NCI-H1105 treated with DMSO at 0.1 percent for 48 hours (cell line): ENCODE measurements at places on chromosomes 1 and 21.

DNA sequence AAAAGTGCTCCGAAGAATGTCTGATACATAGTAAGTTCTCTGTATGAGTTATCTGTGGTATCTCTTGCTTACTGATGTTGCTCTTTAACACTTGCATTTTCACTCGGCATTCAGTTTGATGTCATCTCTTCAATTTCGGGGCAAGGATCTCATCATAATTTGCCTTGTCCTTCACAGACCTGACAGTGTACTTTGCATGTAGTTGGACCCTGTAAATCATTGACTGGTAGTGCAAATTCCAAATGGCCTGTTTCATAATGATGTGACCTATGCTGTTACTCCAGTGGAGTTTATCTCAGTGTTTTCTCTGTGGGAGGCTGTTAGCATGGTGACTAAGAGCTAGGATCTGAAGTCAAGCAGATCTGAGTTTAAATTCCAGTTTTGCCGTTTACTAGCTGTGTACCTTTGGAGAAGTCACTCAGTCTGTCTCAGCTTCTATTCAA is 34.2 kb upstream of the ABCD3 start:
- DNase-seq: no peak

- no peak for DNase-seq
Measured at GRCh38 chr1:79955966-79956365, 949.4 kb upstream of the ADGRL4 start.

DNA sequence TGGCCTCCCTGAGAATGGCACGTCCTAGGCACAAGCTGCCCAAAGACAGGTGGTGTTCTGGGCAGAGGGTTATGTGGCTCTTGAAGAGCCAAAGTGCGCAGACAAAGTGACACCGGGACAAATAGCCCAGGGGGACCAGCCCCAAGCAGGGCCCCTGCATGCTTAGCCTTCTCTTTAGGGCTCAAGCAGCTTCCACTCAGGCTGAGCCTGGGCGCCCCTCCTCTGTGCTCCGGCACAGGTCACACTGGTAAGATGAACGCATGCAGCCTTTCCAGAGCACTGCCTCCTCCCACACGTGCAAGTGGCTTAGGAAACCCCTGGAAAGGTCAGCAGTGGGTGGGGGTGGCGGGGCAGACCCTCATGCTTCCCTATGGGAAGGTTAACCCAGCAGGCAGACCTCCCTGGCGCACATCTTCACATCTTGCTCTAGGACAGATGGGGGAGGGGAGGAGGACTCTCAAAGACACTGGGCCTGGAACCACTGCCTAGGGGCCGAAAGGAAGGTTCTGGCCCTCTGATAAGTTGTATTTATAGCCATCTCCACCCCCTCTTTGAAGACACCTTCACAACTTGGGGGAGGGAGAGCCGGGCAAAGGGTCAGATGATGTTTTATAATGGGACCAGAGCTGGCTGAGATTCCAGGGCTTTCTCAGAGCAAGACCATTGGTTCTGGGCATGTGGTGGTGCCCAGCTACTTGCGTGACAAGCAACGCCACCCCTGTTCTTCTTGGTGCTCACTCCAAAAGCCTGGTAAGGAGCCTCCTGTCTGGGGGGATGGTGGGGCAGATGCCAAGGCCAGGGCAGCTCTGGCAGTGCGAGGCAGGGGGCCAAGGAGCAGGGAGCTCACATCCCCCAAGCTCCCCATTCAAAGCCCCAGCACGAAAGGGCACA is 5.5 kb downstream of the KLHL21 start:
- DNase-seq: no peak

DNA sequence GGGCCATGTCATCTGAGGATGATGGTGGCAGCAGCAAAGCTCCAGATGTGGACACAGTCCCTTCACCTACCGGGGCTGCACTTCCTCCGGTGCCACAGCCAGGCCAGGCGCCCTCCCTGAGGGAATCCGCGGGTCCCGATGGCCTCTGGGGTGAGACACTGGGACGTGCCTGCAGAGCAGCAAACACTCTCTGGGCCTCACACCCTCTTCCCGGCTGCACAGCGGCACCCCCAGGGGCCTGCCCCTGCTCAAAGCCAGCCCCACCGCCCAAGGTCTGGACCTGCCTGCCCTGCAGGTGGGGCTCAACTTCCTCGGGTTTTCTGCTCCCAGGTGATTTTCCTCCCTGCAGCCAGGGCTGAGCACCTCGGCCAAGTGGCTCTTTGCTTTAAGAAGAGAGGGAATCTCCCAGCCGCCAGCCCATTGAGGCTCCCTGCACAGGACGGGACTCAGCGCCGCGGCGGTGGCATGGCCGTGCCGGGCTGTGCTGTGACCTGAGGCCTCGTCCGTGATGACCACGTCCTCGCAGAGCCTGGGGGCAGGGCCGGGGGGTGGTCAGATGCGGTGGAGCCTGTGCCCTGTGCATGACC is 21.3 kb upstream of the COL18A1 start:
- DNase-seq: no peak

DNA sequence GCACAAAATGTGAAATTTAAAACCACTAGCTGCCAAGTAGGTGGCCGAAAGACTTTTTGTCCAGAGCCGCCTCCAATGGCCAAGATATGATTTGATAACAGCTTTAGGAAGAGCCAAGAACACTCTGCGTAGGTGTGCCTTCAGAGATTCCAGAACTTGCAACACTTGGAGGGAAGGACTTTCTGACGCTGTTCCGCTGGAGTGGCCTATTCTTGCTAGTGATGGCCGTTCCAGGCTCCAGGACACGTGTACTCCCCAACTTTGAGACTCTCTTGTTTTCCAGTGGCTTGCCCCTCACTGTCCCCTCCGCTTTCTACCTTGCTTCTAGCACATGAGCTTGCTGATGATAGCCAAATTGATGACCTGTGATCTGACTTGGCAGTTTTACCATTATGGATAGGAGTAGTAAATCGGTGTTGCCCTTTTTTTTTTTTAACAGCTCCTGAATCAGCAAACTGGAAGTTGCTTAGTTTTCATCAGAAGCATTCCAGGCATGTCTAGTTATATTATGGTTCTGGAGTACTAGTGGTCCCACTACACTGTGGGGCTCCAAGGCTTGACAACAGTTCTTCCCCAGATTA is 1.0 kb downstream of the PRDX6 start:
- no peak for DNase-seq

DNA sequence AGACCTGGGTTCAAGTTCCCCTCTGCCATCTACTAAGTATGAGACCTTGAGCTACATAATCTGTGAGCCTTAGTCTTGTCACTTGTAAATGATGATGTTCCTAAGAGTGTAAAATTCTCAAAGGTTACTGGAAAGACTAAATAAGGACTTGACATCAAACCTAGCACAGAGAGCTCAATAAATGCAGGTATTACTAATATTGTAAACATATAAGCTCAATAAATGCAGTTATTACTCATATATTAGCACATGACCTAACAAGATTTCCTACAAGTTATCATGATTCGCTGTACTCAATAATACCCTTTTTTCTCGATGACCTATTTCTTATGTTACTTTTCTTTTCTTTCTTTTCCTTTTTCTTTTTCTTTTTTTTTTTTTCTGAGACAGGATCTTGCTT is 174.9 kb downstream of the ZNF281 start:
- no peak for DNase-seq

DNA sequence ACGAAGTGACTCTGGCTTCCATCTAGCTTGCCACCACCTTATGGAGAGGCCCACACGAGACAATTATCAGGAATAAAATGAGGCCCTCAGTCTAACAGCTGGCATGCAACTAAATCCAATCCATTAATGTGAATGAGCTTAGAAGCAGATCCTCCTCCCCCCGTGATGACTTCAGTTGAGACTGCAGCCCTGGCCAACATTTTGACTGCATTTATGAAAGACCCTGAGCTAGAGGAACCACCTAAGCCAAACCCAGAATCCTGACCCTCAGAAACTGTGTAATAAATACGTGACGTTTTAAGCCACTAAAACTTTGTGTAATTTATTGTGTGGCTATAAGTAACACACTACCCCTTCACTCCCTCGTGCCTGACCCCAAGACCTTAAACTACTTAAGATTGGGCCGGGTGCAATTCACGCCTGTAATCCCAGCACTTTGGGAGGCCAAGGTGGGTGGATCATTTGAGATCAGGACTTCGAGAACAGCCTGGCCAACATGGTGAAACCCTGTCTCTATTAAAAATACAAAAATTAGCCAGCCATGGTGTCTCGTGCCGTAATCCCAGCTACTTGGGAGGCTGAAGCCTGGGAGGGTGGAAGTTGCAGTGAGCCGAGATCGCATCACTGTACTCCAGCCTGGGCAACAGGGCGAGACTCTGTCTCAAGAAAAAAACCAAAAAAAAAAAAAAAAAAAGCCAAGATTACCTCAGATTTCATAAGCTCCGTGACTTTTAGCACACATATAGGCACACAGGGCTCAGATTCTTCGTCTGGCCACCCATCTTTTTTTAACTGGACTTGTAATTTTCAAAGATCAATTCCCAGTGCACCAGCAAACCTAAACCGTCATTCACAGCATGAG is 72.5 kb downstream of the ENAH start:
- no peak for DNase-seq

DNA sequence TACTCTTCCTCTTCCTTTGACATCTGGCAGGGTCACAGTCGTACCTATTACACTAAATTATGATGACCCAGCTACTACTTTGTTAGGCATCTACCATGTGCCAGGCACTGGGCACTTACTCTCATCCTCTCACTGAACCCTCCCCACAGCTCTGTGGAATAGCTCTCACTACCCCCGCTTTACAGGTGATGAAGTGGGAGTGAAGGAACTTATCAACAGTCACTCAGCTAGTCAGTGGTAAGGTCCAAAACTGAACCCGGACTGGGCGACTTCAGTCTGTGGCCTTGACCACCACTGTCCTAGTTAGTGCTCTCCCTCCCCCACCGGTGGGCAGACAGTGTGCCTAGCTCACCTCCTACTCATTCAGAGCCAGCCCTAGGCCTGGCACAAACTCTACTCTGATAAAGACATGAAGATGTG is 12.3 kb downstream of the ADGRB2 start:
- no peak for DNase-seq

DNA sequence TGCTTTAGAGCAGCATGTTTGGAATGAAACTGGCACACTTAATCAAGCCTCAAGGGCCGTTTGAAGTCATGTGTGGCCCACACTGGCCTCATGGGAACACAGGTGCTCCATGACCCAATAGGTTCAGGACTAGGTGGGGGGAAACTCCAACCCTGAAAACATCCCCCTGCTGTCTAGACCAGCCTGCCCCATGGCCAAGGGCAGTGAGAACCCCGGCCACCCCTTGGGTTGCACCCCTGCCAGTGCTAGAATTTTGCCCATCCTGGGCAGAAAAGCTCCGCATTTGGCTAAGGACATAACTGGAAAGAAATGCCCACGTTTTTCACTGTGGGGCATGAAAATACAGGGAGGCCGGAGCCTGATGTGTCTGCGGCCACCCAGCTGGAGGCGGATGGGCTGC is 6.1 kb upstream of the PTGER3 start:
- DNase-seq: no peak
